Cardiac muscle cell (in vitro differentiated cells and primary cell): ENCODE measurements at places on chromosomes 6 and 20. TPM values are rescaled to one million over a fixed set of nuclear protein-coding genes. Genes with fewer than 3 reads are reported as not detected.
A peak's percentile ranks its signal among the peaks of the same experiment; 100 is the strongest.

DNA sequence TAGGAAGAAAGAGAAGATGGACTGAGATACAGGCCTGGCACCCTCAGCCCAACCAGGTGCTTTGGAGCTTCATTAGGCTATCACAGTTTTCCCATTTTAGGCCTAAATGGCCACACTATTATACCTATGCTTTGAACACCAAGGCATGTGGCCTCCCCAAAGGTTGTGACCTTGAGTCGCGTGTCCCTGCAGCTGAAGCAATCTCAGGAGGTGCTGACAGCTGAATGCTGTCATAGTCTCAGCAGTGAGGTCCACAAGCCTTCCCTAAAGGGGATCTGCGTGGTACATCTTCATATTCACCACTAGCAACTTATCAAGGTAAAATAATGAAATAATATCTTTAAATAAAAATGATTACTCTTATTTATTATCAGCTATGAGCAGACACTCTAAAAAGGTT lies 707.9 kb upstream of the NRSN1 start:
- no peak for DNase-seq
- no peak overlapping the region for H3K4me3 ChIP-seq
- no peaks in the 10 kb centered on the region for H3K36me3 ChIP-seq
- peaks cover 10% of the 10 kb centered on the region for H3K4me1 ChIP-seq

TTBK1 gene
- polyA plus RNA-seq = 0.15 and 0.17 TPM in 2 replicates

DNA sequence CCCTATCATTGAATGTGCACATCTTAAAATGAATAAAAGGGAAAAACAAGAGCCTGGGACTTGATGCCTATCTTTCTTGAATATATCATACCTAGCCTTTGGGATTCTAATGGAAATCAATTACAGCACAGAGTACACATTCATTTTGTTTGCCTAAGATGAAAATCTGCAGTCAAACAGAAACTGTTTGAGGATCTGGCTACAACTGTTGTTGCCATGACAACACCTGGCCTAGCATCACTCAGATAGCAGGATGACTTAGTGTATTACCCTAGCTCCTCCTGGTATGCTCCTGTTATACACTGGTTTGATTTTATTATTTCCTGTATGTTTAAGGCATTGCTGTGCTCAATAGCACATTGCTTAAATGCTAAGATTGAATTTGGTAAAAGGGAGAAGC lies 71.5 kb upstream of the LAMP5 start:
- no peak for DNase-seq
- no peaks in the 10 kb centered on the region for H3K4me1 ChIP-seq
- no peaks in the 10 kb centered on the region for H3K27me3 ChIP-seq
- H3K36me3 ChIP-seq = peaks cover 26% of the 10 kb centered on the region
- no peak overlapping the region for H3K27ac ChIP-seq

DNA sequence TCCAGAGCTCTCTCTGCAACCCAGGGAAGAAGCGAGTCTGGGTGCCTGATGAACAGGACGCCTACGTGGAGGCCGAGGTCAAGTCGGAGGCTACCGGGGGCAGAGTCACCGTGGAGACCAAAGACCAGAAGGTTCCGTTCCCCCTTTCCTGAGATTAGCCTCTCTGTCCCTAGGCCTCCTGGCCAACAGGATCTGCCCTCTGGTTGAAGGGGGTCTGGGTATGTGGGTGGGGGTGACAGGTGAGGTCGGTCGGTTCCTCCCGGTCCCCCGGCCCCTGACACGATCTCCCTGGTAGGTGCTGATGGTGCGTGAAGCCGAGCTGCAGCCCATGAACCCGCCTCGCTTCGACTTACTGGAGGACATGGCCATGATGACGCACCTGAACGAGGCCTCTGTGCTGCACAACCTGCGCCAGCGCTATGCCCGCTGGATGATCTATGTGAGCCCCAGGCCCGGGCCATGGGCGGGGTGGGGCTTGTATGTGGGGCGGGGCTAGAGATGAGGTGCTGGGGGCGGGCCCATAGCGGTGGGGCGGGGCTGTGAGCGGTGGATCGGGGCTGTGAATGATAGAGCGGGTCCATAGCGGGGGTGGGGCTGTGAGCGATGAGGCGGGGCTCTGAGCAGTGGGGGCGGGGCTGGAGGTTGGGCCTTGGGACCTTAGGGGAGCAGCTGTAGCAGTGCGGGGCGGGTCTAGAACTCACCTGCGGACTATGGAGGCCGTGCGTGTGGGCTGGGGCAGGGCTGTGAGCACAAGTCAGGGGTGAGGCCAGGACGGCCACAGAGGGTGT lies 23.9 kb downstream of the MYH7B start:
- H3K4me3 ChIP-seq = no peak overlapping the region
- peak; percentile 46 for DNase-seq
- peaks cover 46% of the 10 kb centered on the region for H3K4me1 ChIP-seq
- H3K27me3 ChIP-seq = no peaks in the 10 kb centered on the region
- H3K27ac ChIP-seq = no peak overlapping the region
- peaks cover 4% of the 10 kb centered on the region for H3K36me3 ChIP-seq

AIF1 gene
- polyA plus RNA-seq = 1.4 and 1.6 TPM in 2 replicates

GSTA3 gene
- not detected in 2 replicates for polyA plus RNA-seq
